ENCODE measurements at places on chromosomes 5 and 9. TPM values are rescaled to one million over a fixed set of nuclear protein-coding genes. Genes with fewer than 3 reads are reported as not detected.

MZB1 gene
- 1.8 TPM for total RNA-seq

DNA sequence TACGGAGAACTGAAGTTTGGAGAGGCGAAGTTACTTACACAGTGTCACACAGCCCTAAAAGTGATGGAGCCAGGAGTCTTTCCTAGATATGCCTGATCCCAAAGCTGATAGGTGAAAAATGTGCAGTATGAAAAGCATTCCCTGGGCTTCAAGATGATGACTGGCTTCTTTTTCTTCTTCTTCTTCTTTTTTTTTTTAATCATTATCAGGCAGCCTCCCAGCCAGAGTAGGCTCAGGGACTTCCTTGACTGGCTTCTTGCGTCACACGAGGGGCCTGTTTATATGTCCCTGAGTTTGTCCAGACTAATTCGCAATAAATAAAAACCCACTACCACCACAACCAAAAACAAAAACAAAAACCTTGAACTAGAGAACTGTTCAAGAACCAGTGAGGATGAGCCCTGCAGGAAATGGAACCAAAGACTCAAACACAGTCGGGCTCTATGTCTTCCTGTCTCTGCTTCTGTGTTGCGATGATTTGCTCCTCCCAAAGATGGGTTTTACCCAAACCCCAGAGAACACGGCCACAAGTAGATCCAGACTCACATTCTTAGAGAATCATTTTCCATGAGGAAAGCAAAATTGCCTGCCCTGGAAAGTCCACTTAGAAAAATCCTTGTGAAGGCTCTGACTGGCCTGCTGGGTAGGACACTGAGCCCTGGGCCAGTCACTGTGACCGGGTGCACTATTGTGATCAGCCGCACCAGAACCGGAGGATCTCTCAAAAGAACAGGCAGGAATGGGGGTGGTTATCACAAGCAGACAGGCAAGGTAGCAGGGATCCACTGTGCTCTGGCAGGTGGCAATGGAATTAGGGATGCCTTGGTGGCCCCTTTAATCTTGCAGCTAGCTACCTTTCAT, 38.0 kb upstream of the ADAM19 start:
- DNase-seq = no peak

GRCh38 chr5:123601610-123602009, 89.6 kb downstream of the CSNK1G3 start:
- DNase-seq = no peak

GRCh38 chr5:178259623-178260536, 27.3 kb upstream of the PHYKPL start:
- DNase-seq = no peak

GRCh38 chr9:17065062-17065461, 69.8 kb upstream of the CNTLN start:
- no peak for DNase-seq

GRCh38 chr9:88177371-88177770, 39.1 kb upstream of the SPATA31C2 start:
- no peak for DNase-seq

GRCh38 chr5:107301999-107302398, 368.7 kb downstream of the EFNA5 start:
- no peak for DNase-seq

DNA sequence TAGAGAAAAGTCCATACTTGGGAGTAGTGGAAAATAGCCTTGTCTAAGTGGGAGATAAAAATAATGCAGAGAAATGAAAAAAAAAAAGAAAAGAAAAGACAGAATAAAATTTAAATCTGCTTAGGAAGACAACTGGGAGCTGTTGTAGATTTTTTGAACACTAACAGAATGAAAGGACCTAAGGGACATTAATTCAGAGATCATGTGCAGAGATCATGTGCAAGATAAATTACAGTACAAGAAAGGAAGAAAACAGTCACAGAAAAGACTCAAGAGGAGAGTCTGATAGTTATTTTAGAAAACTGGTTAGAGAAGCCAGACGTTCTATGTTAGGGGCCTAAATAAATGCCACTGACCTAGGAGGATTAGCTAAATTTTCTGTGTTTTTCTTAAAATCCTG, 1226.8 kb upstream of the NUDT12 start:
- DNase-seq = no peak

All from activated T-cell treated with anti-CD3 and anti-CD28 coated beads, Interleukin-2, amount 50 U/mL, for 4 hours (primary cell).